Erythroblast (primary cell): ENCODE measurements at places on chromosomes 4 and X.

DNA sequence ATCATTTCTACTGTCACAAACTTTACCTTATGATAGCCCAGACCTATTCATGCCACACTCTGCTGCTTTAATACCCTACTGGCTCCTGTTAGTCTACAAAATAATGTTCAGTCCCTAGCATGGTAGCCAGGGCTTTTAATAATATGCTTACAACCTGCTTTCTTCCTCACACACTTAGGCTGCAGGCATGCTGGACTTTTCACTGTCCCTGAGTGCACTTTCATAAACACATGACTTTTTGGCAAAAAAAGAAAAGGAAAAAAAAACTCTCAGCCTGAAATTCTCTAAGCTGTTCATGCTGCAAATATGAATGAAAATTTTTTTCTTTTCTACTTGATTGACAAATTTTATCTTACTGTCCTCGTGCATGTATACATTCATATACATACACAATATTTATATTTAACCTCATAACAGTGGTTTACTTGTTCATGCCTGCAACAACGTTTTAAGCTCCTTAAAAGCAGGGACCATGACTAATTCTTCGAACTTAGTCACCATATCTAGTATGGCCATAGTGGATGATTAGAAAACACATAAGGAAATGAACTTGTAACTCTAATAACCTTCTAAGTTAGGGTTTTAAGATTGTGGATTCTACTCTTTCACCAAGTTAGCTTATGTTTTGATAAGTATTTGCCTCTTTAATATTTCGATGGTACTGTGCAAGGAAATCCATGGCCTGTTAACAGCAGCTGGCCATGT is 229.5 kb downstream of the SPCS3 start:
- DNase-seq: no peak

DNA sequence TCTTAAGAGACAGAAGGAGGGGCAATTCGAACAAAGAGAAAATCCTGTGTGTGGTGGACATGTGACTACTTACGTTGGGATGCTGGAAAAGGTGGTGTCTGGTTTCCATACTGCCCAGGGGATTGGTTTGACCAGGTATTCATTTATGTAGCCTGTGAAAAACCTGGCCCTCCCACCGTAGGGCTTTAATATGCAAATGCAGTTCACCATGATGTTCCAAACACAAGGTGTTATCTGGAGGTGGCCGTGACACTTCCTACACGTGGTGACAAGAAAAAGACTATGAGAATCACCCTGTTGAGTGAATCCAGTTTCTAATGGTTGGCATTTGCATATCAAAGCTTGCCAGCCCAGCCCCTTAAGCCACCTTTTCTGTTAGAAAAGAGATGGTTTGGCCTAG is 27.9 kb downstream of the UGT2B4 start:
- DNase-seq: no peak

DNA sequence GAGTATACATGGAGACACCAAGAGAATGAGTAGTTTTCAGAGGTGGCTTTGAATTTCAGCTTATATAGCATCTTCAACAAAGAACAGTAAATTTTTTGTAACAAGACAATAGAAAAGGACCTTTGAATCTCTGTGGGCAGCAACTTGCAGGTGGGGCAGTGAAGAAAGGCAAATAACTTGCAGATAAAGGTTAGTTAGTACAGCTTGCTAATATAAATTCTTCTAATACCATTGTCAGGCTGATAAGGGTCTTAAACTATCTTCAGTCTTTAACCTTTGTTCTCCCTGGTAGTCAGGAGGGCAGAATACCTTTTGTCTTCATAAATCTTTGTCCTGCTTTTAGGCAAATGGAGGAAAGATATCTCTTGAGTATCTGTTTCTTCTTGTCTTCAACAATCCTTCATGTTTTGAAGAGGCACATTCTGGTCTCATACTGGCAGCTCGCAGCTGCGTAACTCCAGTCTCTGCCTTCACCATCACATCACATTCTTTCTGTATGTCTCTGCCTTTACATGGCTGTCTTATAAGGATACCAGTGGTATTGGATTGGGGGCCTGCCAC is 16.0 kb downstream of the ANXA3 start:
- no peak for DNase-seq

DNA sequence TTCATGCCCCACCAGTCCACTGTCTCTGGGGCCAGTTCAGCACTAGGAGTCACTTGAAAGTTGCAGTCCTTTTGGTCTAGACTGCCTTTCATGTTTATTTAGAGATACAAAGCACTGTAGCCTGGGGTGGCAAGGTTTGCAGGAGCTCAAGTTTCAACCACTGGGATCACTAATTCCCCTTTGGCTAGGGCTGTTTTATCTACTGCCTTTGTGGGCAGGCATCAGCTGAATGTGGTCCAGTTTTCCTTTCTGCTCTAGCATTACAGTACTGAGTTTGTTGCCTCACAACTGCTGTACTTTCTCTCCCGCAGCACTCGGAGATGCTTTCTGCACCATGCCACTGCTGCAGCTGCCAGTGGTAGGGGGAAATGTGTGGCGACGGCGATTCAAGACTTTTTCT is 222.3 kb upstream of the HDX start:
- no peak for DNase-seq

GRCh38 chr4:44927399-44928380 is 201.3 kb upstream of the GNPDA2 start:
- peak; percentile 1 for DNase-seq

GRCh38 chr4:142656178-142656577 is 189.9 kb downstream of the INPP4B start:
- peak; percentile 19 for DNase-seq

GRCh38 chr4:25654031-25654970 is 1.4 kb upstream of the SLC34A2 start:
- DNase-seq: no peak

- DNase-seq: peak; percentile 84
Observed at GRCh38 chr4:139171876-139172691, 4.9 kb downstream of the ELF2 start.

- DNase-seq: peak; percentile 40
Observed at GRCh38 chr4:95545546-95545945, 3.2 kb downstream of the UNC5C start.

GRCh38 chr4:112516066-112516470 is at the start of gene NEUROG2:
TSS of gene NEUROG2 (minus strand) at chr4:112516180. CDS start at chr4:112515475, 705 bp downstream.
- DNase-seq: no peak

DNA sequence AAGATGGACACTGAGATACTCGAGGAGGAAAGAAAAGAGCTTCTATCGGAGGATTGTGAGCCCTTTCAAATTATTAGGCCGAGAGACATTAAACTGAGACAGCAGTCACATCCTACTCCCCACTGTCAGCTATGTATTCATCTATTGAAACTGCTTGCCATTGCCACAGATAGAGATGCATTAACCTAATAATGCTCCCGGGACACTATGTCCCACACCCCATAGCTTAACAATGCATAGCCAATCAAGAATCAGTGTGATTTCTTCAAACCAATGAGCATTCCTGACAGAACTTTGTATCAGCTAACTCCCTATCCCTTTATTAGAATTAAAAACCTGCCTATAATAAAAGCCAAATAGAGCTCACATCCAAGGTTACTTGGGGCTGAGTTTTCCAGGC is 118.1 kb upstream of the NEIL3 start:
- no peak for DNase-seq

- DNase-seq: no peak
Observed at GRCh38 chr4:97978791-97979488, 164.3 kb downstream of the STPG2 start.

DNA sequence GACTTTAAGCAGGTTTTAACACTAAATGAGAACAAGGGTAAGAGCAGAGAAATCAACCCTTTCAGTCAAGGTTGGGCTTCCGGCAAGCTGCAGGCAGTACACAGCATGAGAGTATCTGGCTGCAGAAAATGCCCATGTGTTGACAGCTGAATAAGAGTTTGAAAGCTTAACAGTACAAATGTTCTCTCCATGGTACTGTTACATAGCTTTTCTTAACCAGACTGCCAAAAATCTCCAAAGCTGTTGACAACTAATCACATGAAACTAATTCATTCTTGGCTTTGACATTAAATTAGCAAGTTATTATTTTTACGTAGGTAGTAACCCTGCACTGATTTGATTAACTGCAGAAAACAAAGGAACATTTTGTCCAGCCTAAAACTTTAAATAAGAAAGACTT is 153.5 kb downstream of the SLC10A7 start:
- DNase-seq: no peak

- no peak for DNase-seq
Observed at GRCh38 chr4:67152976-67153375, 392.3 kb downstream of the CENPC start.

DNA sequence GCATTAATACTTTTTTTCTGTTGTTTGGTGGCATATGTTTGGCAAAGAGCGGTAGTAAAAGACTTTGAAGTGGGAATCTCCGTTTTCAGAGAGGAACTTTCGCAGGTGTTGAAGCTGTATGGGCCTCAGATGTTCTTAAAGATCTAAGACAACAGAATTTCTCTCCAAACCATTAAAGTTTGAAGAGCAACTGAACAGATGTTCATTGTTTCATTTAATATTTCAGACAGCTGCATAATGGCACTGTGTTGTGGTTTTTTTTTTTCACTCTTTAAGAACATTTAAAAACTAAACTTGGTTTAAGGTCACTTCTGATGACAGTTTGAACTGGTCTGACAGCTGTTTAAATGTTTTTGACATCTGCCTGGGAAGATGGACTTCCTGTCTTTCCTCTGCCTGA is 882.7 kb upstream of the PCDH10 start:
- no peak for DNase-seq

GRCh38 chr4:179750374-179750773 is 2308.1 kb upstream of the AGA start:
- peak; percentile 0 for DNase-seq

DNA sequence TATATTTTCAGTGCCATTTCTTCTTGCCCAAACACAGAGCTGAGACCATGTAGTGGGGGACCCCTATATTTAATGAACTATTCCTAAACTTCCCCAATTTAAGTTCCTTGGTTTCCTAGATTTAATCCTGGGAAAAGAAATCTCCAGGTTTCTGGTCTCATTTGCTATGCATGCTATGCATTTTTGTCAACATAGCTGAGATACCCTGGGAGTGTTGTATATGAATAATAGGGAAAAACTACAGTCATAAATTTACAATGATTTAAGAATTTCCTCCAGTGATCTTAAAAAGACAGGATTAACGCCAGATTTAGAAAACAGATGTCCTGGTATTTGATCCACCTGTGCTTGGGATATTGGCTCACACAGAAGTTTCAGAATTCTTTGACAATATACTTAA is 136.8 kb upstream of the RAPGEF2 start:
- no peak for DNase-seq

- no peak for DNase-seq
Observed at GRCh38 chr4:129233691-129234090, 137.7 kb downstream of the C4orf33 start.

DNA sequence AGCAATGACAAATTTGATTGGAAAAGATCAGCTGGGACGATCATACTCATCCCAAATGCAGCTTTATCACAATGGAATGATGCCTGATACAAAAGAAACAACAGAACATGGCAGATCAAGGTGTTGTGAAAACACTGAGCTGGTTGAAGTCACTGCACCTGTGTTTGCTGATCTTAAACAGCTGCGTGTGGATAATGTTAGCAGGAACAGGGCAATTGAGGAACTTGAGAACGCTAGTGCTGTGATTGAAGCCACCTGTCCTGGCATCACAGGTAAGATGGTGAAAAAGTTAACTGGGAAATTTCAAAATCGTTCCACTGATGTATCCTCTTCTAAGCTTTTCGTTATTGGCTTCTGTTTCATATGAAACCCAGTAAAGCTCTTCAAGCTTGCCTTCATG is 27.4 kb upstream of the SOD3 start:
- no peak for DNase-seq

- DNase-seq: no peak
Observed at GRCh38 chr4:66032571-66032970, 362.3 kb upstream of the EPHA5 start.

GRCh38 chrX:112614640-112615039 is 65.1 kb downstream of the LHFPL1 start:
- no peak for DNase-seq

GRCh38 chr4:145866991-145867390 is 71.6 kb downstream of the ZNF827 start:
- DNase-seq: no peak

GRCh38 chr4:151561551-151562256 is 152.7 kb downstream of the FHIP1A start:
- no peak for DNase-seq

DNA sequence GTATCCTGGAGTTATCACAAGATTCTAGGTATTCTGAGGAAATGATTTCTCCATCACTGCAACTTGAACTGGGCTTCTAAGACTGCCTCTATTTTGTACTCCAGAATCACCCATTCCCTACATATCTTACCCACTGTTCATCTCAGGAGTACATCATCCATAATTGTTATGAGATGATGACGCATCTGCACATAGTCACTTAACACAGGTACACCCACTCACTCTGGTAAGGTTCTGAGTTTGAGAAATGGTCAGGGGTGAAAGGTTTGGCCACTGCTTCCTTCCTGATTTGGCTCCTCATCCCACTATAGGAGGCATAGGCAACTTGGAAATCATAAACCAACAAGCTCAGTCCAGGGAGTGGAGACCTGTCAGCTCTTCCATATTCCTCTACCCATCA is 143.9 kb downstream of the GLRA2 start:
- DNase-seq: no peak
